ENCODE measurements at places on chromosomes 3 and 15.

GRCh38 chr3:115602194-115602593, 21.1 kb upstream of the GAP43 start:
- DNase-seq: no peak

DNA sequence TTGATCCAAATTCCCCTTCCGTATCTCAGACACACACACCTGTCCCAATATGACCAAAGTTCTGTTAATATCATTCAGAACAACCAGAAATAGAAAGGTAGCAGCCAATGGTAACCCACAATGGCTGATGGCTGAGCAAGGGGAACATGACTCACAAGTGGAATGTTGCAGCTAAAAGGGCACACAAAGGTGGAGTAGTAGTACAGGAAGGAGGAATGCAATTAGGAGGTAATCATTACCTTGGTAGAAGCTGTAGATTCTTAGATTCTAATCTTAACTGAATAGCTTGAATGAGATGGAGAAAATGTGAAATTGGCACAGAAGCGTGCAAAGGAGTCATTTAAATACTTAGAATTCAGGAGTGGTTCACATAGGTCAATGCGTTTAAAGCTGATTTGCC, 347.9 kb downstream of the NR2F2 start:
- no peak for DNase-seq

GRCh38 chr3:9012521-9012920, 49.2 kb upstream of the RAD18 start:
- no peak for DNase-seq

DNA sequence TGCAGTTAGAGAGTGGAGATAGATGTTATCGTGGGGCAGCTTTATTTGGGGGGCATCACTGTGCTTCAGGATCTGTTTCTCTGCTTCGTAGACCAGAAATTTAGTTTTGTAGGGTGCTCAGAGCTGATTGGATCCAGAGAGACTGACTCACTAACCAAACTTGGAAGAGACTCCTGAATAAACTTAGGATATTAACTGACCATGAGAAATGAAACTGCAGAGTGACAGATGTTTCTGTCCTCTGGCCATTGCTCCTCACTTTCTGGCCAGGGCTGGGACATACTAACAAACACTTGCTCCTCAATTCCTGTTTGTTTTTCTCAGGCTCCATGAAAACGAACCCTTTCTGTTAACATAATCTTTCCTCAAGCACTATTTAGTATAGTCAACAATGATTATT, 4.3 kb downstream of the ZNF592 start:
- DNase-seq: no peak

GRCh38 chr15:70362350-70362749, 264.6 kb upstream of the TLE3 start:
- peak; percentile 30 for DNase-seq

- no peak for DNase-seq
Measured at GRCh38 chr3:16377196-16377595, 112.2 kb downstream of the OXNAD1 start.

DNA sequence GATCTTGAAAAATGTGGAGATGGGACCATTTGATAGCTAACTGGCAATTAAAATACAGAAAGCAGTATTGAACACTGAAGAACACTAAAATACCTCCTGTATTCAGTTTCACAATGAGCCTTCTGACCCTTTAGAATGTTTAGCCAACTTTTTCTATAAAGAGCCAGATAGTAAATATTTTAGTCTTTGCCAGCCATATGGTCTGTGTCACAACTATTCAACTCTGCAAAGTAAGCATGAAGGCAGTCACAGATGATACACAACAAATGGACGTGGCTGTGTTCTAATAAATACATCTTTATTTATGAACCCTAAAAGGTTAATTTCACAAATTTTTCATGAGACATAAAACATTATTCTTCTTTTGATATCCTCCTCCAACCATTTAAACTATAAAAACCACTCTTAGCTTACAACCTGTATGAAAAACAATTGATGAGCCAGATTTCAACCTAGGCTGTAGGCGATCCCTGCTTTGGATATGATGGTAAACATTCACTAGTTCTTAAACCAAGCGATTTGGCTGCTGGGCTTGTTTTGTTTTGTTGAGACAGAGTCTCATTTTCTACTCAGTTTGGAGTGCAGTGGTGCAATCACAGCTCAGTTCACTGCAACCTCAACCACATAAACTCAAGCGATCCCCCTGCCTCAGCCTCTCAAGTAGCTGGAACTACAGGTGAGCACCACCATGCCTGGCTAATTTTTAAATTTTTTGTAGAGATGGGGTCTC, 13.6 kb upstream of the CSPG5 start:
- DNase-seq: no peak

DNA sequence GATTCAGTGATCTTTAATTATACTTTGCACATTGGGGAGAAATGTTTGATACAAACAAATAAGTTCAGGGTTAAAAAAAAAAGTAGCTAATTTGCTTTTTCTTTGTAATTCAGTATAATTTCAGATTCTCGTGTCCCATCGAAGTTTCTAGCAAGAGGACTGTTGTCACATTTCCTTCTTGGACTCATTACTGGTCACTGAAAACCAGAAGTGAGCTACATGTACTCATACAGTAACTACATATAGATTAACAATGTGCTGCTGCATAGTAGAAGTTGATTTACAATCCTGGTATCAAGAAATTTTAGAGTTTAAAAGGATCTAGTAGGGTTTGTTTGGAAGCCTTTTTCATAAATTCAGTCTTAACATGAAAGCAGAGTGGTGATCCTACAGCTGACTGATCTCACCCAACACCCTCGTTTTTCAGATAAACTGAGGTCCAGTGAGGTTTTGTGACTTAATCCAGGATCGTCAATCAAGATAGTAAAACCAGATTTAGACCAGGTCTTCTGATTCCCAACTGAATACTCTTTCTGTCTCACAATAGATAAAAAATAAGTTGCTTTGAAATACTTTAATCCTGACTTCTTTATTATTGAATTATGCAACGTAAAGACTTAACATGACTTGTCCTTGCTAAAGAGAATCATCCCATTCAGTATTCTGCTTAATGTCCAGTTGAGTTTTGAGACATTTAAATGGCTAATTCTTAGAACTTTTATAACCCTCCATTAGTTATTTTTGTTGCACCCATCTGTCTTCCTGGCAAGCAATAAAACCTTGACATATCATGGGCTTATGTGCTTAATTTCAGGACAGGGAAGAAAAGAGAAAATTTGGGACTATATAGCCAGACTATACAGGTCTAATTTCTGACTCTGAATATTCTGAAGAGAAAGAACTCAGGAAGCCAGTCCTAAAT, 2.8 kb downstream of the SEC62 start:
- no peak for DNase-seq

DNA sequence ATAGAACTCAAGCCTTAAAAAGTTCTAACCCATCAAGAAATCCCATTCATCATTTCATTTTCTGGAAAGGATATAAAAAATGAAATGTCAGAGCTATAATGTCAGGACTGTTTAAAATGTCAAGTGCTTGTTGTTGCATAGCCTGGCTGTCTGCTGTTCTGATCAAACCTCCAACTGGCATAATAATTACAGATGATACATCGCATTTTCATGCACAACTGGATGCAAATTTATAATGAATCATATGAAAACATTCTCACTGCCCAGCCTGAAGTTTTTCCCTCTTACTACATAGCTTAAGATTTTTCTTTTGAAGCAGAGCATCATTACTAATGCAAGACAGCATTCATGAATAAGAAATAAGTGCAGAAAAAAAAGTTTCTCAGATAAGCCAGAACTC, 46.5 kb downstream of the GUCA1C start:
- DNase-seq: no peak

DNA sequence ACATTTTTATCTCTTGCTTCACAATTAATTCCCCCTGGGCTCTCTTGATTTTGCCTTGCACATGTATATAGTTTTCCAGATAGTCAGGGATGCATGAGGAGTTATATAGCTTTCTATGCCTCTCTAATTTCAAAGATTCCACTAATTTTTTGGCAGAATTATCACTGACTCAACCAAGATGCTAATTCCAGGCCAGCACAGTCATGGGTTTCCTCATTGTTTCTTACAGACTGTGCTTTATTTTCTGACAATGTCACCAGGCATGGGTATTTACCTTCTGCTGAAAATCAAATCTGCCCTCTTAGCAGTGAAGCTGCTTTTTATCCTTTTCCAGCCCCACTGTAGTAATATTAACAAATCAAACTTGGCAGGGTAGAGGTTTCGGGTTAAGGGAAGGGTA, 1520.6 kb upstream of the CADM2 start:
- DNase-seq: no peak

GRCh38 chr3:9951126-9951525, 1.1 kb downstream of the PRRT3 start:
- no peak for DNase-seq

- DNase-seq: no peak
Measured at GRCh38 chr3:145943952-145944351, 217.0 kb downstream of the PLOD2 start.

- no peak for DNase-seq
Measured at GRCh38 chr3:172323894-172324610, 124.2 kb downstream of the GHSR start.

DNA sequence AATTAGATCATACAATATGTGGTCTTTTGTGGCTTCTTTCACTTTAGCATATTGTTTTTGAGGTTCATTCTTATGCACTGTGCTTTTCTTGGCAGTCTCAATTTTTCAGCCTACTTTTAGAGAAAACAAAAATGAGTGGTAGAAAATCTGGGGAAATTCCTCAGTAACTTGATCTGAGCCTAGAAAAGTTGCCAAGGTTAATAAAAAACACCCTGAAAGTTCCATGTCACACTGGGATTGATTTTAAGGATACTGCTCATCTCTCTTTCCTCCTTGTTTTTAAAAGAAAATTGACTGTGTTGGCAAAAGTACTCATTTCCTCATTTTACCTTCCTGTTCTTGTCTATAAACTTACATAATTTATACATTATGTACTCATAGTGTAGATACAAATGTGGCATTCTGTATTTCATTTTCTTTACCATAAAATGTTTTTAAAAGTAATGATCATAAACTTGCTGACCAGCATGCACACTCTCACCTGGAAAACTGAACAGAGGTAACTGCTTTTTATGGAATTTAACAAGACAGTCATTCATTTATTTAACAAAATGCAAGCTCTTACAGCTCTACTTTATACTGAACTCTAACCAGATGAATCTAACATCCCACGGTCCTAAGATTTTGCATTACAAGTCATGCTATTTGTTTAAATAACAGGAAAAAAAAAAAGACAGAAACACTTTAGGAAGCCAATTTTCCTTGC, 28.6 kb upstream of the SH3BP5 start:
- no peak for DNase-seq

GRCh38 chr3:52322466-52322865, 6.3 kb downstream of the DNAH1 start:
- no peak for DNase-seq

DNA sequence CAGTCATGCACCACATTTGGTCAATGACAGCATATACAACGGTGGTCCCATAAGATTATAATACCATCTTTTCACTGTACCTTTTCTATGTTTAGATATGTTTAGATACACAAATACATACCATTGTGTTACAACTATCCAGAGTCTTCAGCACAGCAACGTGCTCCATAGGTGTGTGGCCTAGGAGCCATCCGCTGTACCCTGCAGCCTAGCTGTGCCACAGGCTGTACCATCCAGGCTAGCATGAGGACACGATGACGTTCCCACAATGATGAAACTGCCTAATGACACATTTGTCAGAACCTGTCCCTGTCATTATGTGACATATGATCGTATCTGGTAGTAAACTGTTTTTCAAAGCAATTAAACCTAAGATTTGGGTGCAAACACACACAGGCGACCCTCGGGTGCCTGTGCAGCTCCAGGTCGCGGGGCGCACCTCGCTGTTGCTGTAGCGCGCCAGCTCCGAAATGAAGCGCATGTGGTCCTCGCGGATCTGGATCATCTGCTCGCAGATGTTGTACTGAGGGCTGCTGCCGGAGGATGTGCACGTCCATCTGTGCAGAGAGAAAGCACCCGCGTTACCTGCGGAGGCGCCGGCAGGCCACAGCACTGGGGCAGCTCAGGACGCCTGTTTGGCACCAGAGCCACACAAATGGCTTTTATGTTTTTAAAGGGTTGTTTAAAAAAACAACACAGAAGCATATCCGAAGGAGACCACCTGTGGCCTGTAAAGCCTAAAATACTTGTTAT, 48.2 kb downstream of the CYFIP1 start:
- DNase-seq: no peak

- no peak for DNase-seq
Measured at GRCh38 chr3:174363256-174363655, 495.9 kb upstream of the NAALADL2 start.

- no peak for DNase-seq
Measured at GRCh38 chr3:115151921-115152320, 4.8 kb upstream of the ZBTB20 start.

DNA sequence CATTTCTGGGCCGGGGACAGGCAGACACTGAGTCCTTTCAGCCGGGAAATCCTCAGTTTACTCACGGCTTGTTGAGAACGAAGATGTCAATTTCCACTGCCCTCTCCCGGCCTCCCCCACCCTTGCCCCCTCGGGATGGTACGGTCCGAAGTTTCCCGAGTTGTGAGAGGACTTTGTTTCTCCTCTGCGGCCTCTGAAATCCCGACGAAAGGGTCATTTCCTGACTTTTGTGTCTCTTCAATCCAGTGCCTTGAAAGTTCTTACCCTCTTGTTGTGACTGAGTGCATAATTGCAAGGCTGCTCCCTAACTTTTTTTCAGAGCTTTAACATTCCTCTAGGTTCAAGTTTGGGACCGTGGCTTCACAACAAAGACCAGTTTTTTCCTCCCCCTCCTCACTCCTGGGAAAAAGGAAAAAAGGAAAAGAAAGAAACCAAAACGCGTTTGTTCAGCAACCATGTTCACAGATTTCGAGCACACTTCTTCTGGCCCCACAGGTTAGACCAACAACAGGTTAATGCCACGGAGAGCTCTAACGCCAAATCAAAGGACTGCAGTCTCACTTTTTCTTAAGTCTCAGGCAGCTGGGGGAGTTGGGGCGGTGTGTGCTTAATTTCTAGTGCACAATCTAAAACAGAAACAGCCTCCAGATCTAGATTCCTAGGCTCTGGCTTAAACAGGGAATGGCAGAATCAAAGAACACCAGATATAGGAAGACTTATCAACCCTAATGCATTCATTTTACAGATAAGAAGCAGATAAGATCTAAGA, 138.9 kb downstream of the TMCO5A start:
- no peak for DNase-seq

- no peak for DNase-seq
Measured at GRCh38 chr15:62392376-62392775, 227.3 kb upstream of the C2CD4B start.

DNA sequence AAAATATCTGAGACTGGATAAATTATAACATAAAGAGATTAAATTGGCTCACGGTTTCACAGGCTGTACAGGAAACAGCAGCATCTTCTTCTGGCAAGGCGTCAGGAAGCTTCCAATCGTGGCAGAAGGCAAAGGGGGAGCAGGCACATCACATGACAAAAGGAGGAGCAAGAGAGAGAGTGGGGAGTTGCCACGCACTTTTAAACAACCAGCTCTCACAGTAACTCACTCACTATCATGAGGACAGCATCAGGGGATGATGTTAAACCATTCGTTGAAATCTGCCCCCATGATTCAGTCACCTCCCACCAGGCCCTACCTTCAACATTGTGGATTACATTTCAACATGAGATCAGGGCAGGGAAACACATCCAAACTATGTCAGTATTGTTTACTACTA, 114.5 kb upstream of the SPATA16 start:
- no peak for DNase-seq

Measured in left forelimb (tissue), 1 donor.